ENCODE measurements at places on chromosomes 3 and 15. TPM values are rescaled to one million over a fixed set of nuclear protein-coding genes. Genes with fewer than 3 reads are reported as not detected.

- DNase-seq, result no peak
Measured at GRCh38 chr3:16343101-16343500, 78.1 kb downstream of the OXNAD1 start.

DNA sequence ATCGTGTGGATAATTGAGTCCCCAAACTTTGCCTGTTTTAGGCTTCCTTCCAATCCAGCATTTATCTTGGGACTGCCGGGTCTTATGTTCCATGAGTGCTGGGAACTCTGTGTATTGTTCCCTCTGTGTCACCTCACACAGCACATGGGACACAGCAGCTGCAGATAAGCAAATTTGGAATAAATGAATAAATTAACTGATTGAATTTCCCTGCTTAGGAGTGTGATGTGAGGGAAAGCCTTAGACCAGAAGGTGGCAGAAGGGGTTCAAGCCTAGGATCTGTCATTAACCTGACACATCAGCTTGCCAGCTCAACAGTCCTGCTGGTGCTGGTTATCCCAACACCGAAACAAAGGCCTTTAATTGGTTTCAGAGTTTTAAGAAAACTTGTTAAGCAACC is 114.3 kb downstream of the OXSM start:
- no peak for DNase-seq

DNA sequence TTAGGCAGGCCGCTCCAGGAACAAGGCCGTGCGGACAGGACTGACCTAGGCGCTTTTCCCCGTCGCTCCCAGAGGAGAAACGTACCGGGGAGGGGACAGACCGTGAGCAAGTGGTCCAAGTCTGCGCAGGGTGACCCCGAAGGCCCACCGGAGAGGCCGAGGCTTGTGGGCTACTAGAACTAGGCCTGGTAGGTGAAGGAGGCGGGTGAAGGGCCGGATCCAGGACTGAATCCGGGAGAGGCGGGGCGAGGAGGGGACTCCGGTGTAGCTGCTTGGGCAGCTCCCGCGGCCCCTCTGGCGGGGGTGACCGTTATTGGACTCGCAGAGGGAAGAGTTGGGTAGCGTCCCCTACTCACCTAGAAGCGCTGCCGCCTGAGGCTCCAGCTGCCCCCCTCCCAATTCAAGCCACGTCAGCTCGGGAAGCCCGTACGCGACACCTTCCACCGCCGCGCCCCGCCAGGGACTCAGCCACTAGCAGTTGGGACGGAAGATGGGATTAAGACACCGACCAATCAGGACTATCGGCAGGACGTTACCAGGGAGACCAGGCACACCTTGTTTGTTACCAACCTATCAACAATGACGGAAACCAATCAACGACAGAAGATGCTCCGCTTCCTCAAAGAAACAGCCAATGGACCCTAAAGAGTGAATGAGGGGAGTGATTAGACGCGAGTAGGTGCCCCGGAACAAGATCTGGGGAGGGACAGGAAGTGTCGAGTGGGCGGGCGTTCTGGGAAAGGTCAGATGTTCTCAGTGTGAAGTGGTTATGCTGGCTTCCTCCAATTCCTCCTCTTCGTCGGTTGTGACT is at the start of gene GOLGB1:
GOLGB1 (minus strand) TSS at position 466 of the 811 bp plus-strand sequence. CDS start 18,770 bp downstream, outside the sequence.
- peak; percentile 95 for DNase-seq

DNA sequence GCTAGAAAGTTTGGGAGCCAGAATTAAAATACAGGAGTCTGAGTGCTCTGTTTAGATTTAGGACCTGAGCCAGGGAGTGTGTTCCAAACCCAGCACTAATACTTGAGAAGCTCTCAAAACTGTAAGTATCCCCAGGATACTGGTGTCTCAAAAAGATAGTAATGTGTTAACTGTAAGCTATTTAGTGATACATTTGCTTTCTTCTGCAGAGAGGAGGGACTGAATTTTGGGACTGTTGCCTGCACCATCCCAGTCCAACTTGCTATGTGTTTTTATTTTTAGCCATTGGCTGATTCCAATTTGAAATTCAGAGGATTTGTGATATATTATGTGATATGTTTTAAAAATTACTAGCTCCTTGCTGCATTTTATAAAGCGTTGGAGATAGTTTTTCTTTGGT is 31.5 kb downstream of the UBE2E1 start:
- DNase-seq, result no peak

GRCh38 chr3:179304605-179305004 is 18.2 kb upstream of the ZNF639 start:
- DNase-seq, result no peak

GRCh38 chr3:197022405-197023231 is 7.0 kb downstream of the MELTF start:
- DNase-seq, result no peak

DNA sequence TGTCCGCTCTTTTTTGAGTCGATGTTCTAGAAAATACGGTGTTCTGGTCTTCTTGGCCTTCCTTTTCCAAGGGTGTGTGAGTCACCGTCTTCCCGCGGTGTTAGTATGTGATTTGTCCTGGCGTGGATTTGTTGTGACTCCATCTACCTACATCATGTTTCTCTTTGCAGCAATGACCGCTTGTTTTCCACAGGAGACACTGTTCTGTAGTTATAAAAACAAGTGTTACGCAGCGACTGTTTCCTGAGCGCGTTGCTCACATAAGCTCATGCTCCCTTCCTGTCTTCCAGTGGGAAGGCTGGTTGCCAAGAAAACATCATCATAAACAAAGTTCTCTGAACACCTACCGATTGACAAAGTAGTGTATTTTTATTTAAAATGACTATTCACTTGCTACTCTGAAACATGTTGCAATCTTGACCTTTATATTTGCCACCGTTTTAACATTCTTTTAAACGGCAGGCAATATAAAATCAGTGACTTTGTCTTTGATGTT is 19.0 kb downstream of the USP13 start:
- DNase-seq, result peak; percentile 17

DNA sequence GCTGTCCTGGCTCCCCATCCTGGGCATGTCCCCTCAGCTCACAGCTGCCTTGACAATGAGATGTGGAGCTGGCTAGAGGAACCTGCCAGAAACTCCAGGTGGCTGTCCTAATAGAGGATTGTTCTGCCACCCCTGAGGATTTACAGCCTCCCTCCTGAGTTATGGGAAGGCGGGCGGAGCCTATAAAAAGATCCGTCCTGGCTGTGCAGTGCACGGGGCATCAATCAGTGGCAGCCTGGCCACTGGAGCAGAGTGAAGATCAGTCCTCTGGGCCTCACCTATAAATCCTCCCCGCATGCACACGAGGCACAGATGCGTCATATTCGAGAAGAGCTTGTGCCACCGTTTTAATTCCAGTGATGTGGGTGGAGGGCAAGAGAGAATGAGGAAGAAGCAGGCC is 90.0 kb downstream of the MEGF11 start:
- no peak for DNase-seq

DNA sequence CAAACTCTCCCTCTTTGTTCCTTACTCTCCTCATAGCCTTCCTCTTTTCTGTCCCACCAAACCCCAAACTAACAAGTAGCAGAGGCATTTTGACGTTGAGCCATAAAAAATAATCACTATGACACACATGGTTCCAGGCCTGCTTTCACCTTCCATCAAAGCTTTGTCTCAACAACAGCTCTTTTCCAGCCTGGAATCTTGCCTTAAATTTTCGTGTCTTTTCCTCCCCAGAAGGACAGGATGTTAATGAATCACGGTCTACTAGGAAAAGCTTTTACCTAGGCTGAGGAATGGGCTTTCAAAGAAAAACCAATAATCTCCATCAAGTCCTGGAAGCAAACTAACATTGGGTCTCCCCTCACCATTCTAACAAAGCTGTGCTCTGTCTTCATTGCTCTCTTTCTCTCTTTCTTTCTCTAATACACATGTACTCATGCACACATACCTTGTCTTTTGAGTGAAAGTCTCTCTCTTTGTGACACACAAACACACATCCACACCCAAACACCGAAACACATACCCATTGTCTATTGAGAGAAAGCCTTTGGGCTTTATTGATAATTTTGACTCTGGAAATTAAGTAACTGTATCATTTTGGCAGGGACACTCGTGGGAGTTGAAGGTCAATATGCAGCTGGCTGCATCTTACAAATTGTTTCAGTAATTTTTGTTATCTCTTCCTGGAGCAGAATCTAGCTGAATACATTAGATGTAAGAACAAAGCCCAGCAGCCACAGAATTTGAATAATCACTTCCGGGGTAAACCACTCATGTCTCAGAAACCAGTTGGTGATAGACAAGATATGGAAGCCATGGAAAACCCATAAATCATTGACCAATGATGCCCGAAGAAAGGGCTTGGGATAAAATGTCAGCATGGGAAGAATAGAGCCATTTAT is 107.4 kb upstream of the SLC4A7 start:
- no peak for DNase-seq

DNA sequence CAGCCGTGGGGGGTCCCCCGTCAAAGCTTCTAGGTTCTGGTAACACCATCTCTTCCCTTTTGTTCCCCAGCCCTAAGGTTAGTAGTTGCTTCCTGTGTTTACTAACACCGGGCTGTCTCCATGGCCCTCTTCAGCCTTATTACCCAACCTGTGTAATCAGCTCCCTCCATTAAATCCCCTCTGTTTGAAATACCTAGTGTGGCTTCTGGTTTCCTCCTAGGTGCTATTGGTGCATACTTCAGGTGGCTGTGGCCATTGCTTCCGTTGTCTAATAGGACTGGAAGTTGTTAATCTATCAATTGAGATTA is 35.3 kb downstream of the MOBP start:
- no peak for DNase-seq

DNA sequence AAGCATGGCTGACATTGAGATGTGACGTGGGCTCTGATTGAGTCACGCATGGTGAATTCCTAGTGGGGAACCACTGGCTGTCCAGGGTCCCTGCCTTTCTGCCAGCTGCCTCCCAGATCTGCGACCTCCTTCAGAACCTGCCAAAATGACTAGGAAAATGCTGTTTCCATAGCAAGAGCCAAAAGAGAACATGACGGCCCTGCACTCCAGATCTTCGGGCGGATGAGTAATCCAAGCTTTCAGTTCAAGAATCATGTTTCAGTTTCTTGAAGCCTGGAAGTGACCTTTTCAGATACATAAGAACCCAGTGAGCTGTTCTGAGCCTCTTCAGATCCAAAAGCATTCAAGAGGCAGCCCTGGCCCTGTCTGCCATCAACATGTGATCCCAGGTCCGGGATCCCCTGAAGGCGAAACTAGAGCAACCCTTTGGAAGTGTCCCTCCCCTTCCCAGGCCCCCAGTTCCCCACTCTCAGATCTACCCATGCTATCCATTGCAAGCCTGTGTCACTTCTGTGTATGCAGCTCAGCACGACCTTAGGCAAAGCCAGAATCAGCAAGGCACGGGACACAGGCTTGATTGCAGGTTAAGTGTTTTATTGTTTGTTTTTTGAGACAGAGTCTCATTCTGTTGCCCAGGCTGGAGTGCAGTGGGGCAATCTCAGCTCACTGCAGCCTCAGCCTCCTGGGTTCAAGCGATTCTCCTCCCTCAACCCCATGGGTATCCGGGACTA is 19.7 kb downstream of the ANKRD63 start:
- DNase-seq, result no peak

DNA sequence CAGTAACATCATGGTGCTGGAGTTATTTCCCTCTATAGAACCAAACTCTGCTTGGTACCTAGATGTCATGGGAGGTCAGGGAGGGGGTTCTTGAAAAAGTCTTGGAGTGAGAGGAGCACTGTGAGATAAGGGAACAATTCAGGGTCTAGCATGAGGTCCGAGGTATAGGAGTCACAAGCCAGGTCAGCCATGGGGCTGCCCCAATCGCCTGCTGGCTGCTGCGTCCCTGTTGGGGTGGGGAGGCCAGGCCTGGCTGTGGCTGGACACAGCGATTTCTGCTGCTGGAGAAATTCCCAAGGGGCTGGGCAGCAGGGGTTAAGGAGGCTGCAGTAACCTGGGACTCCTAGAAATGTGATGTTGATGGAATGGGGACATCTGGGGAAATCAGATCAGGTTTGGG is 44.9 kb downstream of the SUSD5 start:
- no peak for DNase-seq

GRCh38 chr15:47603026-47603425 is 114.3 kb upstream of the SEMA6D start:
- no peak for DNase-seq

DNA sequence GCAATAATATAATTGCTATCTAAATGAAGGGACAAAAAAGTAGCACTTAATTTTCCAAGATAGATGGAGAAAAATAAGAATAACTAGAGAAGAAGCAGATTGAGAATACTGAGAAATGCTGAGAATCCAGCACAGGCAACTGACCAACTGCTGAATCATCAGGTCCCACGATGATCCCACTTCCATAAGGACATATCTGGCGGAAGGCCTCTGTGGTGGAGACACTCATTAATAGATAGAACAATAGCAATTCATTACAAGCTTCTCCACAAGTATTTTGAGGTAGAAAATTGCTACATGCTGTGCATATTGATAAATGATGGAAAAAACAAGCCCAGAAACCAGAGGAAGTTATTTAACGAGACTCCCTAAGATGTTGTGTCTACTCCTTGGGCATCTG is 105.9 kb downstream of the DUT start:
- DNase-seq, result no peak

- DNase-seq, result no peak
Measured at GRCh38 chr15:100885811-100886210, 6.2 kb downstream of the ALDH1A3 start.

- no peak for DNase-seq
Measured at GRCh38 chr3:79973482-79973881, 205.7 kb upstream of the ROBO1 start.

GRCh38 chr3:158488670-158489069 is 82.3 kb upstream of the MLF1 start:
- DNase-seq, result no peak

GRCh38 chr15:88835119-88835518 is 31.9 kb downstream of the ACAN start:
- DNase-seq, result no peak

DNA sequence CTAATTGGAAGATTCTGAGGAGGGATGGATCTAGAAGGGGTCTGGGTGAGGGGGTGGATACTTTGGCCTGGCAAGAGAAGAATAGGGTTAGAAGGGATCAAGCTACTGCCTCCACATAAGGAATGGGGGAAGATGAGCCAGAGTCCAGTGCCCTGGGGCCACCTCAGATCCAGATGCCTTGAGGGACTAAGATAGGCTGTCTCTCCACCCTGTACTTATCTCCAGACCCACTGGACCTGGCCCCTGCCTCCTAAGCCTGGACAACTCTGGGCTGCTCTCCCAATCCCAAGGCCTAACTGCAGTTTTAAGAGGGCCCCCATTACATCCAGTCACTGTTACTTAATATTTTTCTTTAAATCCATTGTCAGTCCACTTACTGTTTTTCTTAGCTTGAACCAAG is 2.0 kb downstream of the DVL3 start:
- DNase-seq, result no peak

GRCh38 chr3:169148448-169149348 is 514.8 kb downstream of the MECOM start:
- no peak for DNase-seq

Gene ABHD6
- total RNA-seq, result 5.0 TPM

Gene ABI3BP
- 23.9 TPM for total RNA-seq

Gene ITIH1
- total RNA-seq, result not detected

Gene NR1I2
- not detected for total RNA-seq

Gene SLC9A9
- total RNA-seq, result 2.9 TPM

Gene LRRIQ4
- not detected for total RNA-seq

Gene GOLGA6L10
- 0.84 TPM for total RNA-seq

Gene MCF2L2
- 0.57 TPM for total RNA-seq

Gene ALG1L2
- not detected for total RNA-seq

Gene HDC
- 0.34 TPM for total RNA-seq

Gene TMEM207
- not detected for total RNA-seq

Gene ZIC1
- 4.5 TPM for total RNA-seq

Gene IQCF6
- not detected for total RNA-seq
